ENCODE measurements at places on chromosomes 6 and 20.

- DNase-seq: no peak
Measured at GRCh38 chr6:33731035-33731434, 15.7 kb downstream of the IP6K3 start.

GRCh38 chr6:28446818-28447511, 3.7 kb upstream of the ZSCAN23 start:
- DNase-seq: no peak

DNA sequence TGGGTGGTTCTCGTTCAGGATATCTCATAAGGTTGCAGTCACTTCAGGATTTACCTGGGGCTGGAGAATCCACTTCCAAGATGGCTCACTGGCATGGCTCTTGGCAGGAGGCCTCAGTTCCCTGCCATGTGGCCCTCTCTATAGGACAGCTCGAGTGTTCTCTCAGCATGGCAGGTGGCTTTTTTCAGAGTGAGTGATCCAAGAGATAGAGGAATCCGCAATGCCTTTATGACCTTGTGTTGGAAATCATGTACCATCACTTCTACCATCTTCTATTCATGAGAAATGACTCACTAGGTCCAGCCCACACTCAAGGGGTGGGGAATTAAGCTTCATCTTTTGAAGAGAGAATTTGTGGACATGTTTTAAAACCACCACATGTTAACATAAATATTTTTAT, 37.8 kb downstream of the PPP1R16B start:
- peak; percentile 52 for DNase-seq

DNA sequence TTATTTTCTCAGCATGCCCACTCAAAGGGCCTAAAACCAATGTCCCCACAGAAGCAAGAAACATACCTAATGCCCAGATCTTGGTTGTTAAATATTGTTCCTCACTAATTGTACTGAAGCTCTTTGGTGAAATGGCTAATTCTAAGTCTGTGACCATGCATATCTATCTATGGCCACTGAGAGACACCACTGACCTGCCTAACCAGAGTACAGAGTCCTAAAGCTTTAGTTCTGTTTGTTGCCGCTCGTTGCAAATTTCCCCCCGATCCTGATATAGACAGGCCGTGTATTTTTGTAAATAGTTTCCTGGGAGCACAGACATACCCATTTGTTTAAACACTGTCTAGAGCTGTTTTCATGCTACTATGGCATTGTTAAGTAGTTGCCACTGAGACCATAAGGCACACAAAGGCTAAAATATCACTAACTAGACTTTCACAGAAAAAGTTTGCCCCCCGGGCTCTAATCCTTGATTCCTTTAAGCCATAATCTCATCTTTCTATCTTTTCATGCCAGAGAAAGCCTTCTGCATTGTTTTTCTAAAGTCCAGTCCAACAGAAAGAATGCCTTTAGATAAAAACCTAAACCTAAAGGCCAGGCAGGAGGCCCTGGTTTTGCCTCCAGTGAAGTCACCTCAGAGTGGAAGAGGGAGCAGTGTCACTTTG, 48.7 kb downstream of the DNAAF9 start:
- DNase-seq: no peak

DNA sequence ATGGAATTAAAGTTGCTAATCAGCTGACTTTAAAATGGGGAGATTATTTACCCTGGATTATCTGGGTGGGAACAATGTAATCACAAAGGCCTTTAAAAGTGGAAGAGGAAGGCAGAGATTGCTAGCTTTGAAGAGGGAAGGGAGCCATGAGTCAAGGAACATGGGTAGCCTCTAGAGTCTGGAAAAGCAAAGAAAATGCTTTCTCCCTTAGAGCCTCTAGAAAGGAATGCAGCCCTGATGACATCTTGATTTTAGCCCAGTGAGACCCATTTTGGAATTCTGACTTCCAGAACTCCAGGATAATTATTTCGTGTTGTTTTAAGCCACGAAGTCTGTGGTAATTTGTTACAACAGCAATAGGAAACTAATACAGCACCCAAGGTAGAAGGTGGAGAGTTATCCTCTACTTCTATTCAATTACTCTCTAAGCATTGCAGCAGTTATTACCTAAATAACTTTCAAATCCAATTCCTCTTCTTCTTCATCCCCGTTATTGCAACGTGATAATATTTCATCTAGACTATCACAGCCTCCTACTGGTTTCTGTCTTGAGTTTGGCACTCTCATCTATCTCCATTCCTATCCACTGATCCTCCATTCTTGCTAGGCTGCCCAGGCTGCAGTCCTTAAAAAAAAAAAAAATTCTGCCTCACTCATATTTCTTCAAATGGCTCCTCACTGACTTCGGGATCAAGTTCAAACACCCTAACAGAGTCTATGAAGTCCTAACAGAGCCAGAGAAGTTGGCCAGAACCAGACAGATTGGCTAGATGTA, 224.3 kb downstream of the BTBD9 start:
- no peak for DNase-seq

GRCh38 chr6:69813508-69813907, 16.7 kb upstream of the LMBRD1 start:
- no peak for DNase-seq

Data from activated CD8-positive, alpha-beta memory T cell treated with anti-CD3 and anti-CD28 coated beads, Interleukin-2, amount 50 U/mL, for 4 hours (primary cell).